ENCODE measurements at places on chromosomes 11 and 22.

DNA sequence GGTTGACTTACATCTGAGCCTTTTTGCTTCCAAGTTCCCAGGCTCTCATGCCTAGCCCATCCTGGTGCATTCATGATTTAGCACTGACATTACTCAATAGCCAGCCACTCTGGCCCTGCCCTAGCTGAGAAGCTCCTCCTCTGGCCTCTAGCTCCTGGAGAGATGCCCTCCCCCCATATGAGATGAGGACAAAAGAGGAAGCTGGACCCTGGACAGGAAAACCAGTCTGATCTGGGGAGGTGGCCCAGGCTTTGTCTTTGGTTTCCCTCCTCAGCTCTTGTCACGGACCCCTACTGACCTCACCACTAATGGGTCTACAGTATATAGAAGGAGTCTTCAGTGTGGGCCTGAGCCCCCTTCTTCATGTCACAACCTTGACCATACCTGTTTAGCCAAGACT is 3.0 kb downstream of the RHOG start:
- no peak for DNase-seq

DNA sequence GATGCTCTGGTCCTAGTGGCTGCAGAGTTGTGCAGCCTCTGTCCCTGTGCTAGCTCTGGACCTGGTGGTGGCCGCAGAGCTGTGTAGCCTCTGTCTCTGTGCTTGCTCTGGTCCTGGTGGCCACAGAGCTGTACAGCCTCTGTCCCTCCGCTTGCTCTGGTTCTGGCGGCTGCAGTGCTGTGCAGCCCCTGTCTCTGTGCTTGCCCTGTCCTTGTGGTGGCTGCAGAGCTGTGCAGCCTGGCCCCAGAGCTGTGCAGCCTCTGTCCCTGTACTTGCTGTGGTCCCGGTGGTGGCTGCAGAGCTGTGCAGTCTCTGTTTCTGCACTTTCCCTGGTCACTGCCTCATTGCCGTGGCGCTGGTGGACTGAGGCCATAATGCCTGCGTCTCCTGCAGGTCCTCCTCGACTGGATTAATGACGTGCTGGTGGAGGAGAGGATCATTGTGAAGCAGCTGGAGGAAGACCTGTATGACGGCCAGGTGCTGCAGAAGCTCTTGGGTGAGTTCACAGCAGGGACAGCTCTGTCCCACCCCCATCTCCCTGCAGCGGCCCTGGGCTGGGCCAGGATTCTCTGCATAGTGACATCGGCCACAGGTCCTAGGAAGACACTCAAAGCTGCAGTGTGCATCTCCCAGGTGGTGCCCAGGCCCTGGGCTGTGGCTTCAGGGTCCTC is 61.9 kb upstream of the PARVG start:
- DNase-seq = no peak

GRCh38 chr11:129144256-129144655 is 47.9 kb downstream of the ARHGAP32 start:
- no peak for DNase-seq

DNA sequence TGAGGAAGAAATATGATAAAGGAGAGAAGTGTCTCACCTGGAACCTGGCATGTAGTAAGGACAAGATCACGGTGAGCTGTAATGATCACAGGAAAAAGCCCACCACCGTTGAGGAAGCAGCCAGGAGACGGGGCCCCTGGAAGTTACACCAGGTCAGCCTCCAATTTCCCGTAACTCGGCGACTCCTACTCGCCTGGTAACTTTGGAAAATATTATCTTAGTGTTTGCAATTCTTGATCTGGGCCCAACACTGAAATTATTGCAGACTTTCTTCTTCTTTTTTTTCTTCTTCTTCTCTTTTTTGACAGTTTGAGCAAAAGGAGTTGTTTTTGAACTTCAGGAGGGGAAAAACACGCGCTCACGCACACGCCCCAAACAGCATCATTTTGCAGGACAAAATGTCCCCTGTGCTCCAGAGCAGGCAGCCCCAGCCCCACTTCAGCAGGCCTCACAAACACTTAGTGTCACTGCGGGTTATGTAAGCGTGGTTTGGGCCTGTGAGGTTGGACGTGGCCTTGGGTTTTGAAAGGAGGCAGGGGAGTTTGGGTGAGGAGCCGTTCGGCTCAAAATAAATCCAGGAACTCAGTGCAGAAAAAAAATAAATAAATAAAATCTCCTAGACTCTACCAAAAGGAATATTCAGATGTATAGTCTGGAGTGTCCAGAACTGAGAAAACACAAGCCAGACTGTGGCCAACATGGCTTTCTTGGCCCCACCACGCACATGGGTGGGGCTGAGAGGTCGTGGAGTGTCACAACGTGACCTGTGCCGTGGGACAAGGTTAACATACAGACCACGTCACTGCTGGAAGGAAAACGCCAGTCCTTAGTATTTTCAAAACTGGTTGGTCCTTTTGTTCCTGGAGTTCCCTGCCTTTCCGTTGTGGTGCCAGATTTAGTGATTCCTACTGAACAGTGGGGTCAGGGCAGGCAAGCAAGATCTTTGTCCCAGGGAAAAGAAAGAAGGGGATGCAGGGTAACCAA is 26.3 kb upstream of the MN1 start:
- DNase-seq = no peak

- peak; percentile 37 for DNase-seq
Measured at GRCh38 chr11:110524238-110524637, 94.5 kb downstream of the FDX1 start.

GRCh38 chr11:6530848-6531247 is 33.8 kb downstream of the DNHD1 start:
- no peak for DNase-seq

DNA sequence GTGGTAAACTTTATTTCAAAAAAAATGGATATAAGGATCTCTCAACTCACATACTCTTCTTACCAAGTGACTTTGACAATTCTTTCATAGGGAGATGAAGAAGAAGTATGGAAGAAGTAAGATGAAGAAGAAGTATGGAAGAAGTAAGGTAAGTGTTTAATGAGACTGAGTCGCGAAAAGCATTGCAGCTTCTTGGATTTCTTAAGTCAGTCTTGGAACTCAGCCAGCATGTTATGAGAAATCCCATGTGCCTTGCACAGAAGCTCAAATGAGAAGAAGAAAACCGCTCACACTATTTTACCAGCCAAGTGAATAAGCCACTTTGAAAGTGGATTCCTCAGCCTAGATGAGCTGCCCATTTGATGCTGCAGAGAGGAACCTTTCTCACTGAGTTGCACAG is 332.0 kb upstream of the CCDC179 start:
- no peak for DNase-seq

All from SK-MEL-5 (cell line).